GM03348 (cell line): ENCODE measurements at places on chromosomes 1 and 21.

- no peak for DNase-seq
These were observed 17.3 kb upstream of the LRP8 start for GRCh38 chr1:53344921-53345838.

DNA sequence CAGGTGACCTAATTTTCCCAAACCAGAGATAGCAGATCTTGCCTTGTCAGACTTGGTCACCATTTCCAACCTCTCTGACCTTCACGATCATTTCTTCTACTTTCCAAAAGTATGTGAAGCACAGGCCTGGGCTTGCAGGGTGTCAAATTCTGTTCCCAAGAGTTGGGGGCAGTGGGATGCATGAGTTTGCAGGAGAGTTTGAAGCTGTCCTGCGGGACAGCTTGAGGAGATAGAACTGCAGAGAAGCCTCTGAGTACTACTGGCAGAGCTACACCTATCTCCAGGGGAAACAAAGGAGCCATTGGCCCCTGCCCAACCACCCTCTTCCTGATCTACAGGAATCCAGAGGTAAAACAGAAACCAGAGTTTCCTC is 11.3 kb downstream of the TXNIP start:
- DNase-seq, result no peak

DNA sequence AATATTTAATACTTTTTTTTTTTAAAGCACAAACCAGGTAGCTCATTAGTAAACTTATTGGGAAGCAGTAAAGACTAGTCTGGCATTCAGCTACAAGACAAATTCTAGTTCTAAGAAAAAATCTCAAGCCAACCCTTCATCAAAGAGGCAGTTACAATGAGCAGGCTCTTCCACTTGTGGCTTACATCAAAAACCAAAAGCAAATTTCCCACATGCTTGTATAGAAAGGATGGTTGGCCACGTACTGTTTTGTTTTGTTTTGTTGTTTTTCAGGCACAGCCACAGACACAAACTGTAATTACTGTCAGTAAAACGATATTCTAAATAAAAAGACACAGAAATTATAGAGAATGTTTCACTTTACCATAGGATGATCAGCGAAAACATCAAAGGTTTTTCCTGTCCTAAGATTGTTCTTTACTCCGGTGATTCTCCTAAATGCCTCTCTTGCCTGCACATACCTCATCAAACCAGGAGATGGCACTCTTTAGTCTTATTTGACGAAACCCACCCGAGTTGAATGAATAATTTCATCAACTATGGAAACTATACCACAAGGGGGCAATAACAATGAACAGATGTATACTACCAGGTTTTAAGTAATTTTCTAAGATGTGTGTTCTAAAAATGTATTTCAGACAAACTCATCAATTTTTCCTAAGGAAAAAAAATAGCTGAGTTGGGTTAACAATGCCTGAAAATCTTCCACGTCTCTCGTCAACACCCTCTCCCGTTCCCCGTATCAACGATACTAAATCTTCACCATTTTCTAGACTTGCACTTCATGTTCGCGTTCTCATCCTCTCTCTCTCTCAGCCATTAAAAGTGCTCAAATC is 26.9 kb downstream of the RPL5 start:
- peak; percentile 76 for DNase-seq

- peak; percentile 29 for DNase-seq
These were observed 106.9 kb downstream of the ASH1L start for GRCh38 chr1:155455588-155456195.

DNA sequence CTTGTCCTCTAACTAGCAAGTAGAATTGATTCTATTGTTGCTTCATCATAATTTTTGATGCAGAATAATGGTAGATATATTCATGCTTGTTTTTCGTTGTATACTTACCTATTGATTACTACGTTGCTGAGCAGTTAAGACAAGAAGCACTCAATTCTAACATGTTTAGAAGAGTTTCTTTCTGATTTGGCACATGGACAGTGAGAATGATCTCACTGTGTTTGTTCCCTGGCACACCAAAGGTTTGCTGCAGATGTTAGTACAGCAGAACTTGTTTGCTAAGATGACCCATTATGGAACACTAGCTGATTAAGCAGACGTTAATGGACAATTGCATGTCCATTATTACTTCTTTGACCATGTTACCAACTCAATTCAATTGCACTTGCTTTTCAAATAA is 184.7 kb upstream of the SGIP1 start:
- DNase-seq, result no peak

DNA sequence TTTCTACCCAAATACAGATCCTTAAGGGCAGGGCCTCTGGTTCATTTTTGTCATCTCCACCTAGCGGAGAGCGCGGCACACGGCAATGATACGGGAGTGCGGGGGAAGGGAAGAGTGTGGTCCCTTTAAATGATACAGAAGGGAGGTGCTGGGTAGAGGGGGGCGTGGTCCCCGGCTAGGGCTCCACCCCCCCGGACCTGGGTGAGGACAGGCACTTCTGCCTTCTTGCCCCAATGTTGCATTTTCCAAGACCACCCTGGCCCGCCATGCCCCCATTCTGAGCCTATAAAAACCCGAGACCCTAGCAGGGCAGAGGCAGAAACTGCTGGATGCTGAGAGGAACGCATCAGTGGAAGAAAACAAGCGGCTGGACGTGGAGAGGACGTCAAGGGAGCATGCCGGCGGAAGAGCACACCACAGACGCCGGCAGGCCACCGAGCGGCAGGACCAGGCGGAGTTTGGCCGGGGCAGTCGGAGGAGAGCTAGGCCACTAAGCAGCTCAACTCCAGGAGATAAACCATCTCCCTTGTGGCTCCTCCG is 30.0 kb downstream of the LRRC3 start:
- DNase-seq, result no peak

GRCh38 chr1:232795497-232796053 is 9.6 kb upstream of the MAP10 start:
- DNase-seq, result no peak

DNA sequence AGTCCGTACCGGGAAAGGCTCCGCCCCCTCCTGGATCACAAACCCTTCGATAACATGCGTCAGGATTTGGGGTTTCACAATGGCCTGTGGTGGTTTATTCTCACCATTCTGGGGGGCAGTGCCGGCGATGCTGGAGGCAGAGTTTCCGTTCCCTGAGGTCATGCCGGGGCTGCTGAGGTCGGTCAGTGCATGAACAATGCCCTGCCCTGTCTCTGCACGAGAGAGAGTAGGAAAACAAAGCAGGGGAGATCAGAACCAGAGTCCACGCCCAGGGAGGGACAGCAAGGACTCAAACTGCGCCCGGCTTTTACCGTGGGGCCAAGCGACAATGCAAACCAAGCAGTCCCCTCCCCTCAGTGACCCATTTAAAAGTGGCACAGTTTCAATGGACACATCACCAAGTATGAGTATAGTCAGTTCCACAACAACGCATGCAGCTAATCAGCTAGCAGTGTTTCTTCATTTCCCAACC is 13.2 kb upstream of the A3GALT2 start:
- peak; percentile 49 for DNase-seq

DNA sequence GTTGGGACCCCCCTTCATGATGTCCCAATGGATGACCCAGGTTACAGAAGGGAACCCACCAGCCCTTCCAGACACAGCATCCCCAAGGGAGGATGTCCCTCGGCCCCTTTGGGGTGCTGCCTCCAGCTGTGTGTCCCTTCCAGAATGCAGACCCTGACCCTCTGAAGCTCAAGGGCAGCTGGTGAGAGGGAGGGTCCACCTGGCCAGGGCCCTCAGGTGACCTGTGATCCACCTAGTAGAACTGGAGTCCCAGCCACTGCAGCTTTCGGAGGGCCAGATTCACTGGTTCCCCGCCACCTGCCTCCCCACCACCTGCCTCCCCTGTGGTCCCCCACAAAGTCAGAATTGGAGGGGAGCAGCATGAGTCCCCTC is 9.6 kb upstream of the TFF1 start:
- DNase-seq, result no peak

- no peak for DNase-seq
These were observed 27.6 kb upstream of the SNX27 start for GRCh38 chr1:151584278-151584677.

DNA sequence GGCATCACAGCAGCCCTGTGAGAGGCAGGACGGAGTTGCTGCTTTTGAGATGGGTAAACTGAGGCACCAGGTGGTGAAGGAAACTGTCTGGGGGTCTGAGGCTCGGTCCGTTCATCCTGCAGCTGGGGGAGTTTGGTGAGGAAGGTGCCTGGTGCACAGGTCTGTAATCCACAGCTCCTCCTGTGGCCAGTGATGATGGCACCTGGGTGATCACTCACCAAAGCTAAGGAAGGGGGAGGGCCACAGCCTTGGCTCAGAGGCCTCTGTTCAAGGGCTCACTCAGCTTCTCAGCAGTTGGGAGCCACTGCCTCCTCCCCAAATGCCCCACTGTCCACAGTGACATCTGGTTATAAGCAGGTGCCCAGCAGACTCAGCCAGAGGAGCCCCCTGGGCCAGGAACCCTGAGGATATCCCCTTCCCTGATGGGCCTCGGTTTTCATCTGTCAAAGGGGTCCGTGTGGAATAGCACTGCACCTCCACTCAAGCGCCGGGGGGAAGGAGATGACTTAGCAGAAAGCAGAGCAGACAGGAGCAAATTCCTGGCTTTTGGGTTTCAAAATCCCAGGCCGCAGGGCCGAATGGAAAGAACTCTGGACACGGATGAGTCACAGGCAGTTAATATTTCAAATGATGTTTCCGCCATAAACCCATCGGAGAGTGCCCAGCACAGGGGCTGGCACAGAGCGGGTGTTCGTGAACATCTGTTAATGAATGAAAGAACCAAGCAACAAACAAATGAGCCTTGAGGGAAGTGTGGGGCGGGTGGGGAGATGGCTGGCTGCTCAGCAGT is 82.8 kb downstream of the DMRTB1 start:
- peak; percentile 91 for DNase-seq

DNA sequence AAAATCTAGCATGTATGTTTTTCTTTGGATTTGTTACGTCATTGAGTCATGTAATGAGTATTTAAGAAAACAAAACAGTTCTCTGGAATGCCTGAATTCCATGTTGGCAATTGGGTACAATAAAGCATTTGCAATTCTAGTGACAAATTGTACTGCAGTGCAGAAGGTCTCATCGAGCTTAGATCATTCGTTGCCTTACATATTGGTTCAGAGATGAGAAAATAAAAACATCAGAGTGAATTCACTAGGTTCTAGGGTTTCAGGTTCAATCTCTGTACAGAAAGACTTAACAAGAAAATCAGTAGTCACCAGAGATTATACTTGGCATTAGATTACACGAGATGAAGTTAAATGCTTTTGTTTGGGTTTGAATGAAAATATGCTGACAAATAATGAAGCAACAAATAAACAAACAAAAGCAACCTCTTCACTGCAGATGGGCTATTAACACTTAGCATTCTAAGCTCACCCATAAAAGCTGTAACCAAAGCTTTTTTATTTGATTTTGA is 124.7 kb downstream of the RYR2 start:
- DNase-seq, result no peak

- peak; percentile 82 for DNase-seq
These were observed 479 bp downstream of the POGK start for GRCh38 chr1:166839600-166840308.

- peak; percentile 94 for DNase-seq
These were observed 539 bp downstream of the ATP8B2 start for GRCh38 chr1:154325583-154326545.

DNA sequence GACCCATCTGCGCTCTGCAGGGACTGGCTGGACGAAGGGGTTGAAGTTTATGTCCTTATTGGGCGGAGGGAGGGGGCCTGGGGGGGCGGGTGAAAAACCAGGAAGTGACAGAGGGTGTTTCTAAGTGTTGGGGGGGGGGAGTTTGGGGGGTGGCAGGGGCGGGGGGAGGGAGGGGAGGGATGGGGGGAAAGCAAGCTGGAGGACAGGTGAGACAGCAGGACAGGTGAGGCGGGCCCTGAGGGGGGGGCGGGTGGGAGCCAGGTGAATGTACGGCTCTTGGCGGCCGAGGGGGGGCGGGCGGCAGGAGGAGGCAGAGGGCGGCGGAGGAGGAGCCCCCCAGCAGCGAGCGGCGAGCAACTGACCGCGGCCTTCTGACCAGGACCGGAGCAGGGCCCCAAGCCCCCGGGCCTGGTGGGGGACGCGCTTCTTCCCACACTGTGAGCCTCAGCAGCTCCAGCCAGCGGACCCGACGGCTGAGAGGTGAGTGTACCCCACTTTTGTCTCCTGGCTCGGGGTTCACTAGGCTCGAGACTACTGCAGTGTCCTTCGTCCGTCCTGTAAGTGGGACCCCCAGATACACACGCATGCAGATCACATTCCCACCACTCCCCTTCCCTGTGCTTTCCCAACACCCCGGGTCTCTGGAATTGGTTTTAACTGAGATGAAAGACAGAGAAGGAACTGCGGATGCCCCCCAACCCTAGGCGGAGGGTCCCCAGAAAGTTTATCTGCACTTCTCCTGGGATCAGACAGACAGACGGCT is at the start of gene ZBTB7B:
ZBTB7B (plus strand) TSS at position 339 of the 763 bp plus-strand sequence. CDS start 11,859 bp downstream, outside the sequence.
- DNase-seq, result peak; percentile 81

DNA sequence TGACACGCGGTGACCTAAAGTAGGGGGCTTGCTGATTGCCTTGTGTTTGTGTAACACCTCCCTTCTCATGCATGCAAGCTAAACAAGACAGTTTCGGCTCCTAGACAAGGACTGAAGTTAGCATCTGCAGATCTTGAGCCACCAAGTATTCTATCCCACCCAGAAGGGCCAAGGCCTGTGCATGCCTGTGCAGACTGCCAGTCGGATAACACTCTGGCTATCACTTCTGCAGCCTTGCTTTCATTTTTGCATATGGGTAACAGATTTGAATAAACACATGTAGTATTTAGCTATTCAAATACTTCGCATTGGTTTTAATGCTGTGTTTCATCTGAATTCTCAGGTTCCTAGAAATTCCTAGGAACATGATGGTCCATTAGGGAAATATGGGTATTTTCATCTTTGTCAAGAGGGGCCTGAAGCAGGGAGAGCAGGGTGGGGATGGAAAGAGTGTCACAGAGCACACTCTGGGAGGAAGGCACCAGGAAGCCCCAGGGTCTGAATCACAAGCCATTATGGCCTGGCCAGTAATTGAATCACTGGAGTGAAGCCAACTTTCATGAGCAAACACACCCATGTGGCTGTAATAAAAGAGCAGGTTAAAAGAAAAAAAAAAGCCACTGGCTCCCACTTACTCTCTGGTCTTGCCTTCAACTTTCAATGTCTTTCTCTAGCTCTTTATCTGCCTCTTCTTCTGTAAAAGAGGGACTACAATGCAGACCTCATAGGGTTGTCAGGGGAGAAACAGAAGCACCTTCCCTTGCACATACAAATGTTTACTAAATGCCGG is 28.3 kb downstream of the GADD45A start:
- DNase-seq, result peak; percentile 58

DNA sequence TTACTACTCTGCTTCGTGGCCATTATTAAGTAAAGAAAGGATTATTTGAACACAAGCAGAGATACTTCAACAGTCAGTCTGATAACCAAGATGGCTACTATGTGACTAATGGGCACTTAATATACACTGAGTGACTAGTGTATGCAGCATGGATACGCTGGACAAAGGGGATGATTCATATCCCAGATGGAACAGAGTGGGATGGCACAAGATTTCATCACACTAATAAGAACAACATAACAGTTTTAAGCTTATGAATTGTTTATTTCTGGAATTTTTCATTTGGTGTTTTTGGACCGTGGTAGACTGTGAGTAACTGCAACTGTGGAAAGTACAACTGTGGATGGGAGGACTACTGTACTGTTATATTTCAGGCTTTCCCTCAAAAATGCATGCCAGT is 9.4 kb downstream of the ZCCHC17 start:
- DNase-seq, result peak; percentile 73
